Esophagus squamous epithelium (tissue), 5 donors: ENCODE measurements at places on chromosomes 1 and 21.
A peak's percentile ranks its signal among the peaks of the same experiment; 100 is the strongest.

DNA sequence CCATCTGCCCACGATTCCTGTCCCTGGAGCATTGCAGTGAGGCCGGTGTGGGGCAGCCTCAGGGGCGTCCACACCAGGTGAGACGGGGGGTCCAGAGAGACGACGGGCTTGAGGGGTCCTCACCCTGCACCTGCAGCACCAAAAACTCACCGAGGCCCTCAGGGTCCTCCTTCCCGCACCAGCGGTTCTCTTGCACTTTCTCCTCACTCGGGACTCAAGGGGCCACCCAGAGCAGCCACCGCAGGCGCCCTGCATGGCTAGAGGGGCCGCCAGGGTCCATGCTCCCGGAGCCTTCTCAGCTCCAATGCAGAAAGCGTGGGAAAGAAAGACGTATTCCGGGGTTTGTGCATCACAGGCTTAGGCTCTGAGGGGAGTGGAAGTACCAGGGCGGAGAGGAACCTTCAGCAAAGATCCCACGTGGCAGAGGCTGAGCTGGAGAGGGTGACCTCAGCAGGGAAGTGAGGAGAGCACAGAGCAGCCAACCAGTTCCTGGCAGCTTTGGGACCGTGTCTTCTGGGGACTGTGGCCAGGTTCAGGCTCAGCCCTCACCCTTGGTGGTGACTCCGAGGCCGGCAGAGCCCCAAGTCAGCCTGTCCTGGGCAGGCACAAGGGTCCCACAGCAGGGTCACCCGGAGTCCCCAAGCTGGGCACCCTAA lies 19.5 kb upstream of the COL6A2 start:
- peaks cover 31% of the 10 kb centered on the region for H3K27me3 ChIP-seq
- H3K27ac ChIP-seq = peak overlapping the region; percentile 49
- no peak for DNase-seq

- no peaks in the 10 kb centered on the region for H3K36me3 ChIP-seq
- H3K27me3 ChIP-seq = no peaks in the 10 kb centered on the region
- H3K4me3 ChIP-seq = no peak overlapping the region
- H3K27ac ChIP-seq = no peak overlapping the region
- no peak for DNase-seq
- no peaks in the 10 kb centered on the region for H3K4me1 ChIP-seq
Observed at GRCh38 chr1:162107911-162108310, 38.4 kb downstream of the NOS1AP start.

- DNase-seq = no peak
- no peaks in the 10 kb centered on the region for H3K27me3 ChIP-seq
- no peaks in the 10 kb centered on the region for H3K36me3 ChIP-seq
Observed at GRCh38 chr1:179166663-179167417, 62.6 kb downstream of the ABL2 start.

- no peak overlapping the region for H3K4me3 ChIP-seq
- H3K4me1 ChIP-seq = peaks cover 13% of the 10 kb centered on the region
- peaks cover 90% of the 10 kb centered on the region for H3K27me3 ChIP-seq
- peak overlapping the region; percentile 43 for H3K27ac ChIP-seq
Observed at GRCh38 chr1:156675210-156676113, 1.7 kb downstream of the NES start.

GRCh38 chr1:94974824-94975223 lies 47.9 kb upstream of the CNN3 start:
- no peak overlapping the region for H3K27ac ChIP-seq
- H3K4me1 ChIP-seq = peaks cover 39% of the 10 kb centered on the region
- no peaks in the 10 kb centered on the region for H3K27me3 ChIP-seq
- no peaks in the 10 kb centered on the region for H3K36me3 ChIP-seq
- no peak overlapping the region for H3K4me3 ChIP-seq

DNA sequence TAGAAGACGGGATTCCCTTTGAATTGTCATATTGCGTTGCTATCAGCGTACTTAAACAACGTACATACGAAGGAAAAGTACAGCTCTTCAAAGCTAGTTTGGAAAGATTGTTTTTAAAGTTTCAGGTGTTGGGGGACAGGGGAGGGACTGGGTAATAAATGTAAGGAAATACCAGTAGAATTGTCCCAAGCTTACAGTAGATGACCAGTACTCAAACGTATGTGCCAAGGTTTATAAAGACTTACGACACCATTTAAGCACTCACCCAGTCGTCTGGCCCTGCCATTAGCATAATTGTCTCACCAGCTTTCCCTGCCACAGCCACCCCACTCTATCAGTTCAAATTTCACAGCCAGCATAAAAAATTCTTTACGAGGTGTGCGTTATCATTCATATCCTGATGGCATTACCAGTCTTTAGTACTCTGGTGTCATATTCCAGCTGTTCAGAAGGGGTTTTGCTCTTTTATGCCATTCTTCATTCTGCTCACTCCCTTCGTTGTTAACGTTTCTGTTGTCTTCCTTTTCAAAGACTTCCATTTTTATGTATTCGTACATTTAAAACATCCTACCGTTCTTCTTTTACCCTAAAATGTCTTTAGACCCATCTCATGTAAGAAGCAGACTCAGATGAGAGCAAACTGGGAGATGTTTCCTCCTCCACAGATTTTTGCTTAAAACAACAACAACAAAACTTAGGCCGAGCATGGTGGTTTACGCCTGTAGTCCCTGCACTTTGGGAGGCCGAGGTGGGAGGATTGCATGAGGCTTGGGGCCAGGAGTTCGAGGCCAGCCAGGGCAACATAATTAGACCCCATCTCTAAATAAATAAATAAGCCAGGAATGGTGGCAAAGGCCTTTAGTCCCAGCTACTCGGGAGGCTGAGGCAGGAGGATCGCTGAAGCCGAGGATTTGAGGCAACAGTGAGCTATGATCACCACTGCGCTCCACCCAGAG lies 1.0 kb upstream of the HP1BP3 start:
- H3K4me1 ChIP-seq = peaks cover 36% of the 10 kb centered on the region
- DNase-seq = no peak
- H3K36me3 ChIP-seq = no peaks in the 10 kb centered on the region
- H3K27me3 ChIP-seq = no peaks in the 10 kb centered on the region

- no peak overlapping the region for H3K27ac ChIP-seq
- no peak for DNase-seq
- H3K36me3 ChIP-seq = peaks cover 76% of the 10 kb centered on the region
- no peaks in the 10 kb centered on the region for H3K27me3 ChIP-seq
Observed at GRCh38 chr1:212884592-212884991, 26.5 kb downstream of the FLVCR1 start.

GRCh38 chr1:154982341-154982740 lies 803 bp upstream of the FLAD1 start:
- H3K27me3 ChIP-seq = no peaks in the 10 kb centered on the region
- H3K4me1 ChIP-seq = peaks cover 17% of the 10 kb centered on the region
- peaks cover 38% of the 10 kb centered on the region for H3K36me3 ChIP-seq

- H3K36me3 ChIP-seq = peaks cover 50% of the 10 kb centered on the region
- DNase-seq = no peak
- peak within 1 kb of the TSS; percentile 32 for H3K4me3 ChIP-seq
Observed at GRCh38 chr1:151156515-151156819, at the start of gene TNFAIP8L2. Gene TNFAIP8L2, plus strand, starts transcription at chr1:151156649. Its CDS starts 2,049 bp downstream, at chr1:151158698.

DNA sequence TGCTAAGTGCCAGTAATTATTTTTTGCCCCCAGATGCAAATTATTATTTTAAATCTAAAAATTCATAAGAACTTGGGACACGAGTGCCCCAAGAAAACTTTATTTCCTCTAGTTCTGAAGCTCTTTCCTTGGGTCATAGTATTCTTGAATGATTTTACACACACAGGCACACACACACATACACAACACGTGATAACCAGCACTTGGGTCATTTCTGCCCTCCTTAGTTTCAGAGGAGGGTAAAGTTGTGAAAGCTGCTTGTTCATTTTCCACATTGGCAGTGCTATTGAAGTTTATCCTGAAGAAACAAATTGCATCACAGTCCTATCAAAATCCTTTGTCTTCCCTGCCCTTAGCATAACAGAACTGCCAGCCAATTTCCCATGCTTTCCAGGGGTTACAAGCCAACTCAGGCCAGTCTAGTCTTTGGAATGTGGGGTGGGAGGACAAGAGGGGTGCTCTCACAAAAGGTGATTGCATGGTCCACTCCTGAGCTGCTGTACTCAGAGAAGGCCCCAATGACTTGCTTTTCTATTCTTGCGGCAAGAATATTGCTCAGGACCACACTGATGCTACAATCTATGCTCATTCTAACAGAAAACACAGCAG lies 98.5 kb upstream of the POGK start:
- H3K4me1 ChIP-seq = no peaks in the 10 kb centered on the region
- no peaks in the 10 kb centered on the region for H3K36me3 ChIP-seq

DNA sequence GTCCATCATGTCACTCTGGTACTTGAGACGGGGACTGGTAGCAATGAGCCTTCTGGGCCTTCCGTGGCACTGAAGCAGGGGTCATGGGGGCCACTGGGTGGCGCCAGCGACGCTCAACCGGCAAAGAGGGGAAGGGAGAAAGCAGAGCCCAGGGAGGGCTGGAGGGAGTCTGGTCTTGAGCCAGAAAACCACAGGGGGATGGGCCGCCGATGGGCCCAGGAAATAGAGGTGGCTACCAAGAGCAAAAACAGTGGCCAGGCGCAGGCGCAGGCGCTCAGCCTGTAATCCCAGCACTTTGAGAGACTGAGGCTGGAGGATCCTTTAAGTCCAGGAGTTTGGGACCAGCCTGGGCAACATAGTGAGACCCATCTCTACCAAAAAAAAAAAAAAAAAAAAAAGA lies 21.8 kb downstream of the EXOC8 start:
- no peak overlapping the region for H3K27ac ChIP-seq
- no peaks in the 10 kb centered on the region for H3K36me3 ChIP-seq
- DNase-seq = no peak
- H3K4me3 ChIP-seq = no peak overlapping the region
- H3K27me3 ChIP-seq = no peaks in the 10 kb centered on the region

DNA sequence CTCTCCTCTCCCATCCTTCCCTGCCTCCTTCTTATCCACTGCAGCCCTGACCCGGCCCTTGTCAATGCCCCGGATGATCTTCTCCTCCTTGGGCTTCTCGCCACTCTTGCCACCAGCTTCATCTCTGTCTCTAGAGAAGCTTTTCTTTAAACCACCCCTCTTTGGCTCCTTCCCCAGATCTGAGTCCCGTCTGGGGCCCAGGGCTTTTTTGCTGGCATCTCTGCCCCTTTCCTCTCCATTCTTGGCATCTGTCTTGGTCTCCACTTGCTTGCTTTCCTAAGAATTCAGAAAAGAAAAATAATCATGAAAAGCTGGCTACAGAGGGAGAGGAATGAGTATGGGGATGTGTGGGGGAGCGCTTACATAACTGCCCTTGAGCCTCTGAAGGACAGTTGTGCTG lies 11.8 kb downstream of the SHISA4 start:
- H3K27ac ChIP-seq = peak overlapping the region; percentile 77
- H3K27me3 ChIP-seq = no peaks in the 10 kb centered on the region
- no peak overlapping the region for H3K4me3 ChIP-seq
- peaks cover 82% of the 10 kb centered on the region for H3K4me1 ChIP-seq
- no peaks in the 10 kb centered on the region for H3K36me3 ChIP-seq
- no peak for DNase-seq

- H3K27ac ChIP-seq = no peak overlapping the region
- no peaks in the 10 kb centered on the region for H3K4me1 ChIP-seq
- H3K27me3 ChIP-seq = no peaks in the 10 kb centered on the region
- H3K4me3 ChIP-seq = no peak overlapping the region
- DNase-seq = no peak
Observed at GRCh38 chr21:16404776-16405175, 675.0 kb downstream of the USP25 start.

DNA sequence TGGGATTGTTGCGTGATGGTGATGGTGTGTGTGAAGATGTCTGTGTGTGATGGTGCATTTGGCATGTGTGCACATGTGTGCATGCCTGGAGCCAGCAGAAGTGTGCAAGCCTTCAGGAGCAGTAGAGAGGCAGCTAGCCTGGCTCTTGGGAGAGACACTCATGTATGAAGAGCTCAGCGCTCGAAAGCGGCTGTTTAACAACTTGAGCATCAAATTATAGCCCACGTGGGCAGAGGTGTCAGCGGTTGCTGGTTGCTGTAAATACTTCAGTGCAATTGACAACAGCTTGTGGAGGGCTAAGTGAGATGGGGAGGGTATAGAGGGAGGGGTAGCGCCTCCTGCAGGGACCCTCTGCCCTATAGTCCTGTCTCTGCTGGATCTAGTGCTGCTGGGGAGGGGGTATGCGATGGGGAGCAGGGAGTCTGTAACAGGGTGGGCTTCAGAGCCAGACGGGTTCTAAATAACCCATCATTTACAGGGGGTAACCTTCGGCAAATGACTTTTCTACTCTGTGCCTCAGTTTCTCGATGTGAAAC lies 21.5 kb downstream of the FOXD2 start:
- H3K36me3 ChIP-seq = no peaks in the 10 kb centered on the region
- DNase-seq = no peak
- H3K27me3 ChIP-seq = peaks cover 99% of the 10 kb centered on the region
- H3K4me3 ChIP-seq = no peak overlapping the region
- H3K4me1 ChIP-seq = no peaks in the 10 kb centered on the region

GRCh38 chr1:1194723-1195122 lies 11.7 kb downstream of the TNFRSF18 start:
- no peak for DNase-seq
- no peak overlapping the region for H3K27ac ChIP-seq
- H3K4me3 ChIP-seq = no peak overlapping the region
- H3K4me1 ChIP-seq = no peaks in the 10 kb centered on the region
- H3K36me3 ChIP-seq = no peaks in the 10 kb centered on the region

- DNase-seq = no peak
- H3K27ac ChIP-seq = no peak overlapping the region
- no peaks in the 10 kb centered on the region for H3K4me1 ChIP-seq
Observed at GRCh38 chr21:26368591-26369320, 198.2 kb upstream of the APP start.
